A549 treated with CORT108297 at 1 μM for 4 hours (cell line): ENCODE measurements at places on chromosomes 1 and 21. TPM values are rescaled to one million over a fixed set of nuclear protein-coding genes. Genes with fewer than 3 reads are reported as not detected.

The SHISA4 gene
- total RNA-seq = 10.7 to 19.4 TPM (median 17.9 TPM) in 5 replicates

The MTARC1 gene
- total RNA-seq = 8.8 to 11.1 TPM (median 10.0 TPM) in 5 replicates

The MPL gene
- total RNA-seq = 0.14 TPM in 1 of 5 replicates, not detected in the others

The TAL1 gene
- 0.02 TPM in 2 of 5 replicates, not detected in the others for total RNA-seq

The SELE gene
- total RNA-seq = 0.02 TPM in 1 of 5 replicates, not detected in the others

The OR2L13 gene
- total RNA-seq = not detected in 5 replicates

The CDK18 gene
- 0.55 to 1.5 TPM (median 0.89 TPM) in 5 replicates for total RNA-seq

The TNFAIP8L2 gene
- total RNA-seq = not detected in 5 replicates

The MMEL1 gene
- total RNA-seq = 0.18 TPM in 1 of 5 replicates, not detected in the others

The BTF3L4 gene
- total RNA-seq = 28.5 to 42.5 TPM (median 31.7 TPM) in 5 replicates

The LIN28A gene
- 0.03 TPM in 1 of 5 replicates, not detected in the others for total RNA-seq

The SH2D5 gene
- total RNA-seq = 12.7 to 18.8 TPM (median 17.1 TPM) in 5 replicates

The HFM1 gene
- total RNA-seq = 0.02 to 0.09 TPM (median 0.05 TPM) in 3 of 5 replicates, not detected in the others

The TRIM67 gene
- total RNA-seq = 0.14 to 0.25 TPM (median 0.20 TPM) in 5 replicates

The FCRL1 gene
- not detected in 5 replicates for total RNA-seq

The LAMB3 gene
- total RNA-seq = 20.5 to 25.5 TPM (median 22.0 TPM) in 5 replicates

The PRELP gene
- 0.01 to 0.02 TPM (median 0.02 TPM) in 3 of 5 replicates, not detected in the others for total RNA-seq

The NTNG1 gene
- not detected in 5 replicates for total RNA-seq

The LCE6A gene
- not detected in 5 replicates for total RNA-seq

The PARK7 gene
- total RNA-seq = 323 to 364 TPM (median 352 TPM) in 5 replicates

The RRP15 gene
- total RNA-seq = 25.3 to 30.5 TPM (median 28.4 TPM) in 5 replicates

The TNFRSF1B gene
- total RNA-seq = 0.21 to 0.47 TPM (median 0.35 TPM) in 5 replicates

The GBP3 gene
- 1.1 to 1.6 TPM (median 1.5 TPM) in 5 replicates for total RNA-seq

The NBPF6 gene
- 0.08 TPM in 1 of 5 replicates, not detected in the others for total RNA-seq

The REN gene
- total RNA-seq = not detected in 5 replicates

The KRTCAP2 gene
- total RNA-seq = 220 to 279 TPM (median 243 TPM) in 5 replicates

The ADGRL4 gene
- total RNA-seq = not detected in 5 replicates

The SOAT1 gene
- 21.9 to 30.2 TPM (median 28.0 TPM) in 5 replicates for total RNA-seq

The INAVA gene
- total RNA-seq = 33.0 to 46.6 TPM (median 40.1 TPM) in 5 replicates

The STIL gene
- 9.6 to 10.7 TPM (median 10.1 TPM) in 5 replicates for total RNA-seq

The FAM177B gene
- not detected in 5 replicates for total RNA-seq

The KLHDC7A gene
- total RNA-seq = 1.3 to 2.4 TPM (median 1.5 TPM) in 5 replicates

The C1orf56 gene
- 5.8 to 8.9 TPM (median 7.1 TPM) in 5 replicates for total RNA-seq

The RXFP4 gene
- total RNA-seq = 0.07 TPM in 1 of 5 replicates, not detected in the others

The VAV3 gene
- 1.0 to 2.1 TPM (median 1.4 TPM) in 5 replicates for total RNA-seq

The SPATA17 gene
- total RNA-seq = 2.0 to 2.8 TPM (median 2.7 TPM) in 5 replicates

The HPCAL4 gene
- 0.23 to 0.36 TPM (median 0.25 TPM) in 5 replicates for total RNA-seq

The MATN1 gene
- total RNA-seq = 0.03 to 0.15 TPM (median 0.06 TPM) in 4 of 5 replicates, not detected in the other

The RBBP5 gene
- 11.2 to 16.5 TPM (median 12.1 TPM) in 5 replicates for total RNA-seq

The KIAA1614 gene
- 0.40 to 1.2 TPM (median 1.0 TPM) in 5 replicates for total RNA-seq

The SASS6 gene
- 3.5 to 4.9 TPM (median 4.5 TPM) in 5 replicates for total RNA-seq

The CAPN9 gene
- total RNA-seq = not detected in 5 replicates

The FTCD gene
- 0.12 TPM in 1 of 5 replicates, not detected in the others for total RNA-seq

The AK5 gene
- total RNA-seq = 5.5 to 10.0 TPM (median 7.0 TPM) in 5 replicates

The LAMTOR5 gene
- 180 to 203 TPM (median 191 TPM) in 5 replicates for total RNA-seq

The C1orf21 gene
- total RNA-seq = 7.1 to 11.4 TPM (median 8.4 TPM) in 5 replicates

The VASH2 gene
- 2.8 to 4.0 TPM (median 3.7 TPM) in 5 replicates for total RNA-seq

The TDRD5 gene
- 0.03 to 0.06 TPM (median 0.05 TPM) in 4 of 5 replicates, not detected in the other for total RNA-seq

The KRTAP21-2 gene
- not detected in 5 replicates for total RNA-seq

The ZBTB8OS gene
- 29.7 to 56.0 TPM (median 37.5 TPM) in 5 replicates for total RNA-seq

The KRTAP11-1 gene
- total RNA-seq = not detected in 5 replicates

The LCE1C gene
- total RNA-seq = not detected in 5 replicates
